SJCRH30 (cell line): ENCODE measurements at places on chromosomes 4 and X. TPM values are rescaled to one million over a fixed set of nuclear protein-coding genes. Genes with fewer than 3 reads are reported as not detected.

GRCh38 chr4:144711700-144712456 is 65.9 kb downstream of the HHIP start:
- DNase-seq = no peak

- DNase-seq = peak; percentile 22
Measured at GRCh38 chr4:54433686-54434085, 204.6 kb downstream of the PDGFRA start.

GRCh38 chr4:72984351-72984750 is 85.2 kb downstream of the COX18 start:
- DNase-seq = no peak

- DNase-seq = no peak
Measured at GRCh38 chr4:7687796-7688195, 251.9 kb downstream of the AFAP1 start.

GRCh38 chrX:40687169-40687568 is 39.8 kb upstream of the CXorf38 start:
- DNase-seq = no peak

DNA sequence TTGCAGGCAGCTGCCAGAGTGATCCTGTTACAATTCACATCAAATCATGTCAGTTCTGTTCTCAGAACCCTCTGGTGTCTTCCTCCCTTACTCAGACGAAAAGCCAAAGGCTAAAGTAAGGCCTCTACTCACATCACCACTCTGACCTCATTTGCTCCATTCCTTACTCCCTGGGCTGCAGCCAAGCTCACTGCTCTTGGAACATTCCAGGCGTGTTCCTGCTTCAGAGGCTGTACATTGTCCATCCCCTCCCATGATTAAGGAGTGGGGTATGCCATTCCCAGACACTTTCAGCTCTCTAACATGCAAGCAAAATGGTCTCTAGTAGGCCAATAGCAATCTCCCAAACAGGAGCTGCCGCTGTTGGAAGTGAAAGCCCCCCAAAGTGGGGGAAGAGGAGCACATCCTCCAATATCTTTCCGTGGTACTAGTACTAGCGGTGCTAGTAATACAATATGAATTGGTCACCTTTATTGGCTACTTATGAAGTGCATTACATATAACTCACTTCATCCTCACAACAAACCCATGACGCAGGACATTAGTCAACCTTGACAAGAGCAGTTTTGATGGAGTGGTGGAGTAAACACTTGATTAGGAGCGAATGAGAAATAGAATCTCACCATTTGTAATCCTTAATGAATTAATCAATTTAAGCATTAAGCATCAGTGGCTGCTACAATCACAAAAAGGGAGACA is 15.0 kb downstream of the GAB3 start:
- no peak for DNase-seq

- DNase-seq = no peak
Measured at GRCh38 chr4:84336964-84337705, 162.0 kb downstream of the NKX6-1 start.

GRCh38 chr4:41172786-41173185 is 41.6 kb downstream of the APBB2 start:
- no peak for DNase-seq

The CXCL11 gene
- not detected in 2 replicates for total RNA-seq

- DNase-seq = no peak
Measured at GRCh38 chr4:38377195-38377594, 286.8 kb upstream of the KLF3 start.

DNA sequence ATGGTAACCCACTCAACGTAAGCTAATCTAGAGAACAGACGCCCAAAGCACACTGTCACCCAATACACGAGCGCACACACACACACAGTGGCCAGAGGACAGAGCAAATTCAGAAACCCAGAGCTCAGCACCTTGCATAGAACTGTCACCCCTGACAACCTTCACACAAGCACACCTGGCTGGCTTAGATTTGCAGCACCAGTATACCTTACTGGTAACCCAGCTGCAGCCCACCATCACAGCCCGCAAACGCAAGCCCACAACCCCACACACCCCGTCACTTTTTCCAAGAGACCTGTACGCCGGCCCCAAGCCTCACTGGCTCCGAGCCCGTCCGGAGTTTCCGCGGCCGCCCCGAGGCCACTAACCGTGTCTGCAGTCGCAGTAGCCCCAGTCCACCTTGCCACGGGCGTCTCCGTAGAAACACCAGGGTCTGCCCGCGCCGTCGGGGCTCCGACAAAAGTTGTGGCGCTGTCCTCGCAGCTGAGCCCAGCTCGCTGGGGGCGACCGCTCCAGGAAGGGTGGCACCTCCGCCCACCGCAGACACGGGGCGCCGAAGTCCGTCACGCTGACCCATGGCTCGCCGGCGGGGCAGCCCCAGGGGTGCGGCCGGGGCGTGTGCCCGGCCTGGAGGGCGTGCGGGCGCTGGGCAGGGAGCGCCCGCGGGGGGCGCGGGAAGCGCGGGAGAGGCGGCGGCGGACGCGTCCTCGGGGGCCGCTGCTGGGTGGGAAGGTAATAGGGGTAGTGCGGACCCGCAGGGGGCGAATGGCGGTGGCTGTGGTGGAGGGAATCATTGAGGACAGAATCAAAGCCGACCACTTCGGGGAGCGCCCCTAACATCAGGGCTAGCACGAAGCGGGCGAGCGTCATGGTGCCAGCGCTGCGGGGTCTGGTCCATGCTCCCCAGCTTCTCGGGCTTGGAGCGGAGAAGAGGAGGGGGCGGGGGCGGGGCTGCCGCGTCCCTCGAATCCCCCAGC is 664 bp downstream of the PRSS12 start:
- peak; percentile 45 for DNase-seq

DNA sequence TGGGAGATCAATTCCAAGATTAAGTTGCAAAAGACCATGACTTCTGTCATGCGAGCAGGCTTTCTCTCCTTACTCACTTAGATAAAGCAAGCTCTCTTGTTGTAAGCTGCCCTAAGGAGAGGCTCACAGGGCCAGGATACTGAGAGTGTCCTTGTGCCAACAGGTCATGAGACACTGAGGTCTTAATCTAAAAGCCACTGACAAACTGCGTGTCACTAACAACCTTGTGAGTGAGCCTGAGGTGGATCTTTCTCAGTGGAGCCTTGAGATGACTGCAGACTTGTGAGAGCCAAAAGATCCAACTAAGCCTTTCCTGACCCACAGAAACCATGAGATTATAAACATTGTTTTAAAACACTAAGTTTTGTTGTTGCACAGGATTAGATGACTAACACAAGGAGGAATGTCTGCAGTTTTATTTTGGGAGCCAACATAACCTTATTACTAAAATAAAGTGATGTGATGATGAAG is 170.5 kb downstream of the SLC39A8 start:
- peak; percentile 13 for DNase-seq

GRCh38 chrX:2266445-2267349 is 234.1 kb downstream of the DHRSX start:
- no peak for DNase-seq

DNA sequence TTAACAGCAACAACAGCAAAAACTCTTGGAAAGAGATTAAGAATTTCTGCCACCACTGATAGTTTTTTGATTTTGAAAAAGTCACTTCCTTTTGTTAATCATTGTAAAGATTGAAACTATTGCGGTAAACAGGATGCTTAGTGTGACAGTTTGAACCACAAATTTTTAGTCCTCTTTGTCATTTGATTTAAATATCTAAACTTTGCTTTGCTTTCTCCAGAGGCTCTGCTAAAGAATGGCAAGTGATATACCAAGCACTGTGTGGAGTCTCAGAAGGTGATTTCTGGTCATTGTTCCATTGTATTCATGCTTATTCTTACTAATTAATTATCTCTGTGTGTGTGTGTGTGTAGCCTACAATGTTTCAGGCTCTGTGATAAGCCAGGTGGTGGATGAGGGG is 155.6 kb downstream of the BMPR1B start:
- DNase-seq = no peak

GRCh38 chrX:140298960-140299825 is 205.7 kb downstream of the SOX3 start:
- DNase-seq = no peak

The IL2 gene
- total RNA-seq = not detected in 2 replicates

DNA sequence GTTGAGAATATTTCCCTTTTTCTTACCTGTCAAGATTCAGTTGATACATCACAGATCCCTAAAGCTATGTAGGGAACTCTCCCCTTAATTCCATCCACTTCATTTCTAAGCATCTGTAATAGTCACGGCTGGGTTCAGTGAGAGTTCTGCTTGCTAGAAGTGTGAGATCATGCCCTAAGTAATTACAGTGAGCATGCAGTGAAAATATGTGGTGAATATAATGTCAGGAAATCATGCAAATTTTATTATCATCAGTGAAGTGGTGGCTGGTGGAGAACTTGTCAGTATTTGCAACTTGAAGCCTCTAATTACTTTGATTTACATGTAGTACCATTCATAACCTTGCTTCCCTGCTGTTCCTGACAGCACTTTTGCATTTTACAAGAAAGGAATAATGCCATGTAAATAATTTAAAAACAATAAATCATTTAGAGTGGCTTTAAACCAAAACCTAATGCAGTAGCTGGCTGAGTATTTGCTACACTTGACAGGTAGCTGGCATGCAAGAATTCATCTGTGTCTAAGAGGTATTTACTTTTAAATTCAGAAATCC is 28.3 kb upstream of the CFAP299 start:
- no peak for DNase-seq

The XAGE2 gene
- not detected in 2 replicates for total RNA-seq

DNA sequence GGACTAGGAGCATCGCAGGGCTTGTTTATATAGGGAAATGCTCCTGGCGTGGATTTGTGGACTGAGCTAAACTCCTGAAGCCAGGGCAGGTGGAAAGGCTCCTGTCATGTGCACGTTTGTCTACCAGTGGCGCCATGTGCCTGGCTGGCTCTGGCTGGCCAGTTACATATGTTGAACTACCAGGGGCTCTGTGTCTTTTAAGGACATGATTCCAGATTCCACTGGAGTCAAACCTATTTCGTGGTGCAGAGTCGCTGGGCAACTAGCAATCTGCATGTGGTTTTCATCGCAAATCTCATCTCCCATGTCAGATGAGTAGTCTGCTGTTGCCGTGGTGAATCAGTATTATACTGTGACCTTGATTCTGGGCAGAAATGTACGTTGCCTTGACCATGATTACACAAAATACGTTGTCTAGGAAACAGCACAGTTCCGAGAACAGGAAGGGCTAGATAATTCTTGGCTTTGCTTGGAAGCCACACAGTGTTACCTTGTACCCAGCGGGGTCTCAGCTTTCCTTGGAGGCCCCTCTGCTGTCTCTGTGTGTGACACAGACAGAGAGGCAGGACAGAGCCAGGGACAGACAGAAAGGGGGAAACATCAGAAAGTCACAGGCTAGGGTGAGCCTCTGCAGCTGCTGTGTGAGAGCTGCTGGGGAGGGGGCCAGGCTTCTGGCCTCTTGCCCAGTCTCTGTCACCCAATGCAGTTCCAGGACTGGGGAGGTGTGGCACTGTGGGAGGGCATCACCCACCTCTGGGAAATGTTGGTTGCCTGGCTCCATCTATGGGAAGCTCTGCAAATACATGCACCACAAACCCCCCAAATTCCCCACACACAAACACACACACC is 19.2 kb downstream of the PNMA6E start:
- DNase-seq = peak; percentile 85

The TCEAL6 gene
- total RNA-seq = not detected in 2 replicates

DNA sequence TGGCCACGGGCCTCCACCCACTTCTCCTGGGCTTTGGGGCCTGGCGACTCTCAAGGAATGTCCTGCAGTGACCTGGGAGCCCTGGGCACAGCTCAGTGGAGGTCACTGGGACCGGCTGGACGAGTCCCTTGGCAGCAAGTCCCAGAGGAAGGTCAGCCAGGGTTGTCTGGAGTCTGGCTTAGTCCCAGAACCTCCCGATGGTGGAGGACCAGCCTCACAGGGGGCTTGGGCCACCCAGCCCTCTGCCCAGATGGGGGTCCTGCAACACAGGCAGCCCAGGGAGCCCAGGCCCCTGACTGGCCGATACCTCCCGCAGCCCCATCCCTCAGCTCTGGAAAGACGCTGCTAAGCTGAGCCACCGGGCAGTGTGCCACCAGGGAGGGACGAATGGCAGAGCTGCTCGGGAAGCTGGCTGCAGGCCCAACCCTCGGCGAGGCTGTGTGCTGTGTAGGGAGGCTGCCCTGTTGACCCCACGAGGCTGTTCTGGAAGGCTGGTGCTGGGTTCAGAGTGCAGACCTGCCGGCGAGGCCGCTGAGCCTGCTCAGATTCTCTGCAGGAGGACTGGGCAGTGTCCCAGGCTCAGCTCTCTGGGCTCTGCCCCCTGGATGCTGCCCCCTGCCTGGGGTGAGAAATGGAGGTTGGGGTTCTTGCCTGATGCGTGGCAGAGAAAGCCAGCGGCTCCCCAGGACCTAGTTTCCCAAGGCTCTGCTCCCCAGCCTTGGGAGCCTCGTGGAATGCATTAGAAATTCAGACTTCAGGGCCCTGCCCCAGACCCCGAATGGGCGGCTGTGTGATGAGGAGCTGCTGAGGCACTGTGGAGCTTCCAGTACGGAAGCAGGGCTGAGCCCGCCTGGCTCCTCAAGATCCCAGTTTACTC is 61.7 kb downstream of the ADRA2C start:
- peak; percentile 69 for DNase-seq

DNA sequence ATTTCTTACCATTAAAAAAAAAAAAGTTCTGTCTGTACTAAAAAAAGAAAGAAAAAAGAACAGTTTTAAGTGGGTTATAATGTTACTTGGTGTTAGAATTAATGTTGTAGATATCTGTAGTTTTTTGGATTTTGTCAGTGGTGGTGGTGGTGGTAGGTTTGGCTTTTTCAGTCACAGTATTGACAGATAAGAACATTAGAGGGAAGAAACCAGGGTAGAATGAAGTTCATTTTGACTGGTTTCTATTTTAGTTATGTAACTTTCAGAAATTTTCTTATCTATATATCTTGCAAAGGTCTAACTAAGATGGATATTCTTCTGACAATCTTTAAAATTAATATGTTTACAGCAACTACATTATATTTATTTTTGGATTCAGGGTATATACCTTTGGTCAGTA is 105.4 kb downstream of the FBXW7 start:
- no peak for DNase-seq

DNA sequence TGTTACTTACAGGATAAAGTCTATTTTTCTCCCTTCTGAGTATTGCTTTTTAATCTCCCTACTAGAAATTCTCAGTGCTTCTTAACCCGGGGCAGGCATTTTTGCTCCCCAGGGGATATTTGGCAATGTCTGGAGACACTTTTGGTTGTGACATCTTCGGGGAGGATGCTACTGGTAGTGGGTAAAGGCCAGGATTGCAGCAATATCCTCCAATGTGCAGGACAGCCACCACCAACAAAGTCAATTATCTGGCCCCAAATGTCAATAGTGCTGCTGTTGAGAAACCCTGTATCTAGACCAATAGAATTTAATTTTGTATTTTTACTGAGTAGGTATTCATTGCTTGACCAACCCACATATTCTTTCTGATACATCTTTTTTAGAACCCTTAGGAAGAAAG is 669.5 kb upstream of the MAGEB2 start:
- DNase-seq = no peak

- DNase-seq = peak; percentile 57
Measured at GRCh38 chr4:174860588-174860987, 31.5 kb upstream of the GLRA3 start.

- no peak for DNase-seq
Measured at GRCh38 chr4:77819404-77819842, 255 bp upstream of the CNOT6L start.

DNA sequence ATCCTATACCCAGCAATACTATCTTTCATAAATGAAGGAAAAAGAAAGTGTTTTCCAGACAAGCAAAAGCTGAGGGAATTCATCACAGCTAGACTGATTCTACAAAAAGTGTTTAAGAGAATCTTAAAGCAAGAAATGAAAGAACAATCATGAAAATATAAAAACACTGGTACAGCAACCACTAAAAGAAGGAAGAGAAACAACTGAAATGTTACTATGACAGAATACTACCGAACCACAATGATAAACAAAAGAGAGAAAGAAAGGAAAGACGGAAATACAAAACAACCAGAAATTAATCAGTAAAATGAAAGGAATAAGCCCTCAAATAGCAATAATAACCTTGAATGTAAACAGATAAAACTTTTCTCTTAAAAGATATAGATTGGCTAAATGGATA is 110.8 kb upstream of the AFF2 start:
- no peak for DNase-seq
